ENCODE measurements at places on chromosomes 5 and 9.

GRCh38 chr5:154301726-154302125, 111.2 kb downstream of the GALNT10 start:
- DNase-seq, result no peak

DNA sequence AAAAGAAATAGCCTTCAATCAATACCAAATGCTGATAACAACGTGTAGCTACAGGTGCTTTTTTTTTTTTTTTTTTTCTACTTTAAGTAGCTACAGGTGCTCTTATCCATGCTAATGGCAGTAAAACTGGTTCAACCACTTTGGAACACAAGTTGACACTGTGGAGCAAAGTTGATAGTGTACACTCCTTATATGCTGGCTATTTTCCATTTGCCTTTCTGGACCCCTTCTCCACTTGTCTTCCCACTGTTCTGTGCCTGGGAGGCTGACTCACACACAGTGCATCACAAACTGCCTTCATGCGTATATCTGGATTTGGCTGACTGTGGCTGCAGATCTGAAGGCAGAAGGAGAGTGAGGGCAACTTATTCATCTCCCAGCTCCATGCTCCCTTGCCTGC, 247.9 kb downstream of the MSX2 start:
- no peak for DNase-seq

DNA sequence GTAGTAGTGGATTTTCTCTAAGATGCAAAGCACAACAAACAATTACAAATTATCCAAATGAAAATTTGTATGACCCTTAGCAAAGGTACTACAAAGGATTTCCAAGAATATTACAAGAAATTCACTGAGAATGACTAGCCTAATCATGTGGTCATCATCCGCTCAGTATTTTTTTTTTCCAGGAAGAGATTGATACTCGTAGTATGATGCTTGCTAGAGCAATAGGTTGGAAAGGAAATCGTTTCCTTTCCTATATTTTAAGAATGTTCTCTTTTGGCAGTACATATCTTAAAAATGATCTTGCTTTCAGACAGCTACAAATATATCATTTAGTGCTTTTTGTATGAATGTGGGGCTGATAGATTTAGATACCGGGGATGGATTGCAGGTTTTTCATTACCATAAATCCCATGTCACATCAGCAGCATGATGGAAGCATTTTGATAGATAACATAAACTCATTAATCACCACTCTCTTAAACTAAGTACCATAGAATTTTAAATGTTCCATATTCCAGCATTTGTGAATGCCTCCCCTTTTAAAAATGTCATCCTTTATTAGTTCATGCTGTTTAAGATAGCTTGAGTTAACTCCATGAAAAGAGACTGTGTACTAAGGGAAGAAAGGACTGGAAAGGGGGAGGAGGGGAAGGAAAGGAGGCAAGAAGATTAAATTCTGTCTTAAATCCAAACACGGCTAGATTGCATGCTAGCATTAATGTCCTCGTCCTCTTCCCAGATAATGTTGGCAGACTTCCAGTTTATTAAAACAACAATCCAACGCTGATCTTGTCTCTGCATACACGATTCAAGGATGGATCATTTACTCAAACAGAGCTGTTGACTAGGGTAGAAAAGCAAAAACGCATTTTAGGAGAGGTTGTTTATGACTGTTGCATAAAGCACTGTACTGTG, 311.7 kb upstream of the ZNF608 start:
- no peak for DNase-seq

DNA sequence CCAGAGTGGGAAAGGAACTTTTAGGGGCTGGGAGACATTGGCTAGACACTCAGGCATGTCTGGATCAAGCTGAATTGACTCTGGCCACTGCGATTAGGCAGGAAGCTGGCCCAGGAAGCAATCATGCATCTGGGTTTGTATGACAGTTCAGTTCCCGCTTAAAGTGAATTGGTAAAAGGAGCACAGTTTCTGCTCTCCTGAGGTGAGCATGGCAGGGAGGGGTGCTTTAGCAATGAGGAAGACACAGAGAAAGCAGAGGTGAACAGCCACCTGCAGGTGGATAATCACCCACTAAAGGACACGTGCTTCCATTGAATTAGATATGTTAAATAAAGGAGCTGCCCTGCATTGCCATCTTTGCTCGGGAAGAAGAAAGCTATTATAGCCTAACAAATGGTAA, 248.1 kb upstream of the MAP3K1 start:
- DNase-seq, result no peak

- no peak for DNase-seq
Measured at GRCh38 chr9:121233906-121234831, 32.5 kb upstream of the RAB14 start.

DNA sequence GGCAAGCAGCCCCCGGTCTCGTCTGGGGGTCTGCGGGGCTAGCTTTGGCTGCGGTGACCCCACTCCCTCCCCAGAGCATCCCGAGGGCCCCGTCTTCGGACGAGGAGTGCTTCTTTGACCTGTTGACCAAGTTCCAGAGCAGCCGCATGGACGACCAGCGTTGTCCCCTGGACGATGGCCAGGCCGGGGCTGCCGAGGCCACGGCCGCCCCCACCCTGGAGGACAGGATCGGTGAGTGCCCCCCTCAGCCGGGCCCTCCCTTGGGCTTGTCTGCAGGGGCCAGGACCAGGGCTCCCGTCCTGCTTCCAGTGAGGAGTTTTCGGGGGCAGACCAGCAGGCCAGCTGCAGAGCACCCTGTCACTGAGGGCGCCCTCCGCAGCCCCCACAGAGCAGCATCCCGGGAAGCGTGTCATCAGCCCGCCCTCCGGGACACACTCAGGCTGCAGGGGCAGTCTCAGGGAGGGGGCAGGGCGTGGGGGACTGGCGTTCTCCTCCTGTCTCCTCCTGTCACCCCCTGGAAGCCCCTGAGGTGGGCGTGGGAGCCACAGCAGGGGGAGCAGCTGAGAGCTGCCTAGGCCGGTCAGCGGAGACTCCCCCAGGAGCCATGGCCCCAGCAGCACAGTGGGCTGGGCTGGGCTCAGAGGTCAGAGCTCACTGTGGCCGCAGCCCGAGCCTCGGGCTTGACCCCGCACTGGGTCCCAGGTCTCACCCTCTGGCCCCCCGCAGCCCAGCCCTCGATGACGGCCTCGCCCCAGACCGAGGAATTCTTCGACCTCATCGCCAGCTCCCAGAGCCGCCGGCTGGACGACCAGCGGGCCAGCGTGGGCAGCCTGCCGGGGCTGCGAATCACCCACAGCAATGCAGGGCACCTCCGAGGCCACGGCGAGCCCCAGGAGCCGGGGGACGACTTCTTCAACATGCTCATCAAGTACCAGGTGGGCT, 7.7 kb downstream of the DNLZ start:
- no peak for DNase-seq

- no peak for DNase-seq
Measured at GRCh38 chr5:54828151-54828550, 157.2 kb downstream of the ESM1 start.

DNA sequence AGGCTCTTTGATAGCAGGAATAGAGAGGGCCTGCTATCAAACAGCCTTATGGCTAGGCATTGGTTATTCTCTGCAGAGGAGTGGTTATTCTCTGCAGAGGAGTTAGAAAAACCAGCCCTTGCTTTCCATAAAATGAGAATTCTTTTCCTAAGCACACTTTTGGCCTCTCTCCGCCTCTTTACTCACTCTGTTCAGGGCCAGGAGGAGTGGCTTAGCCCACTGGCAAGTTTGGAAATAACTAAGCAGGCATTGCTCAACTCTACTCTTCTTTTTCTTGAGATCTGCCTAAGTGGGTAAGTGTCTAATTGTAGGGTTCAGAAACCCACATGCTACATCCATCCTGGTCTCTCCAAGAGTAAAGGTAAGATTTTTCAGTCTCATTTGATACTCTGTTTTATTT, 341.7 kb downstream of the KIAA0825 start:
- DNase-seq, result no peak

- DNase-seq, result no peak
Measured at GRCh38 chr5:73674669-73675004, 48.6 kb downstream of the ARHGEF28 start.

Data from CD4-positive, alpha-beta T cell treated with Interleukin-6 for 4 hours (primary cell).